ENCODE measurements at places on chromosomes 1 and 21. TPM values are rescaled to one million over a fixed set of nuclear protein-coding genes. Genes with fewer than 3 reads are reported as not detected.

DNA sequence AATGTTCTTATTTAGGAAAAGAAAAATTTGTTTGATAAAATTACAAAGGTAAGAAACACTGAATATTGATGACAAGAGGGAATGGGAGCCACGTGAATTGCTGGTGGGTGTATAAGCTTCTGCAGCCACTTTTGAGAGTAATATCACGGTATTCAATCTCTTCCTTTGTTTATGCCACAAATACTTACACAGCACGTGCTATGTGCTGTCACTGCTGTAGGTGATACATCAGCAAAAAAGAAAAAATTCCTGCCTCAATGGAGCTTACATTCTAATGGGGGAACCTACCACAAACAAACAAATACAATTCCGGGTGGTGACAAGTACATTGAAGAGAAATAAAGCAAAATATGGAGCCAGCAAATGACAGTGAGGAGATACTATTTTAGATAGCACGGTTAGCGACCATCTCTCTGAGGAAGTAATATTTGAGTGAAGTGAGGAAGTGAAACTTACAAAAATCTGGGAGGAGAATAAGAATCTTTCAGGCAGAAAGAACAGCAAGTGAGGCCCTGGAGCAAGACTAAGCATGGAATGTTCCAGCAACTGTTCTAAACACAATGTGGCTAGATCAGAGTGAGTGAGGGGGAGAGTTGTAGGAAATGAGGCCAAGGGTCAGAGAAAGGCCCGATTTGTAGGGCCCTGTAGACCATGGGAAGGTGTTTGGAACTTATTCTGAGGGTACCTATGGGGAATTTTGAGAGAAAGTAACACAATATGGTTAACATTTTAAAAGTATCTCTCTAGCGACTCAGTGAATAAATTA, 2.6 kb upstream of the FCRLB start:
- no peak for DNase-seq

- DNase-seq, result no peak
Measured at GRCh38 chr1:51612447-51612961, 4.4 kb upstream of the OSBPL9 start.

GRCh38 chr1:69824932-69825331, 257.2 kb downstream of the LRRC7 start:
- DNase-seq, result no peak

GRCh38 chr1:21244986-21245687, 45.1 kb downstream of the ECE1 start:
- DNase-seq, result no peak

GRCh38 chr1:95203908-95204437, 30.0 kb upstream of the RWDD3 start:
- no peak for DNase-seq

DNA sequence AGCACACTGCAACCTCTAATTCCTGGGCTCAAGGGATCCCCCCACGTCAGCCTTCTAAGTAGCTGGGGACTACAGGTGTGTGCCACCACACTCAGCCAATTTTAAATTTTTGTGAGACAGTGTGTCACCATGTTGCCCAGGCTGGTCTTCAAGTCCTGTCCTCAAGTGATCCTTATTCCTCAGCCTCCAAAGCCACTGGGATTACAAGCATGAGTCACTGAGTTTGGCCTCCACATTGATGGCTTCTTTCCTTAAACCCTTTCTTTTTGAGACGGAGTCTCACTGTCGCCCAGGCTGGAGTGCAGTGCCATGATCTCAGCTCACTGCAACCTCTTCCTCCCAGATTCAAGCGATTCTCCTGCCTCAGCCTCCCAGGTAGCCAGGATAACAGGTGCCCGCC, 7.6 kb downstream of the KPNA6 start:
- DNase-seq, result no peak

GRCh38 chr1:86542631-86543030, 4.2 kb upstream of the CLCA4 start:
- no peak for DNase-seq

- DNase-seq, result no peak
Measured at GRCh38 chr21:34576041-34576511, 38.8 kb downstream of the RCAN1 start.

GRCh38 chr1:159900755-159901360, 893 bp upstream of the CFAP45 start:
- DNase-seq, result no peak

- DNase-seq, result no peak
Measured at GRCh38 chr1:225880222-225880588, 2.0 kb downstream of the TMEM63A start.

DNA sequence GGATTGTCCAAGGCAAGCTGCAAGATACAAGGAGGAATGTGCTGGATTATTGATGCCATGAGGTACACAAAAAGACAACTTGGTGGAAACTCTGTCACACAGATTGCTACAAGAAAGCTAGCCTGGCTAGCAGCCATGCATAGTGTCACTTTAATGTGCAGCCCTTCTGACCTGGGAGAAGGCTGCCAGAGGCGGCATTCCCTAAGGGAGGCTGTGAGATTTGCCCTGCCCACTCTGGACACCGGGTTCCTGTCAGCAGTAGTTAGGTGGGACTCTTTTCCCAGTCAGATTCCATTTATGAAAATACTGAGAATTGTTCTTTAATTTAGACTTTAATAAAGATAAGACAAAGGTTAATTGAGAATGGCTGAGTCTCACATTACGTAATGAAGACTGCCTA, 47.8 kb upstream of the SYT6 start:
- DNase-seq, result no peak

GRCh38 chr1:34842073-34842472, 17.5 kb downstream of the SMIM12 start:
- no peak for DNase-seq

- no peak for DNase-seq
Measured at GRCh38 chr21:34796518-34797200, 127.9 kb downstream of the CLIC6 start.

GRCh38 chr1:41666981-41667631, 182.6 kb upstream of the EDN2 start:
- DNase-seq, result peak; percentile 44

DNA sequence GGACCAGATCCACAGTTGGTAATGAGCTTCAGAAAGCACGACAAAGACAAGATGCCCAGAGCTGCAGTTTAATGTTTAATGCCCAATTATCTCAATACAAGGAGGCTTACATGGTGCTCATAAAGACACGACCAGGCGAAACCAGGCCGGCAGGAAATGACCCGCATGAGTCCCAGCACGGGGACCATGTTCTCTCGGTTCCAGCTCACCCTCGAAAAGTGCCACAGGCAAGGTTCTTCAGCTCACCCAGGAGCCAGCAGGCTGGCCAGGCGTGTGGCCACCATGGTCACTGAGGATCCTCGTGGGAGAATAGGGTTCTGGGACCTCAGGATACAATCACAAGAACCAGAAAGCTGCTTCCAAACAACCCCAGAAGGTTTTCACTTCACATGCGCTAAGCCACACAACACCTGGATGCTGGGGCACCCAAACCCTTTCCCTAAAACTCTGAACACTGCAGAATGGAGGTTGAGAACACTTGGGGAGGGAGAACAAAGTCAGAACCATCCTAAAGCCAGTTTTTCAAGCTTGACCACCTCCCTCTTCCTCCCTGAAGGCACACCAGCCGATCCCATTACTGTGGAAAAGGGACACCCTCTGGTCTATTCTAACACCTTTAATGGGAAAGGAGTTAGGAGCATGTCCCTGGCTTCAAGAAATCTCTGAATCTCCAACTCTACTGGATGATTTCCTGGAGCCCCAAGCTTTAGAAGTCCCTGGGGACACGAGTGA, 22.6 kb upstream of the ASAP3 start:
- DNase-seq, result no peak

DNA sequence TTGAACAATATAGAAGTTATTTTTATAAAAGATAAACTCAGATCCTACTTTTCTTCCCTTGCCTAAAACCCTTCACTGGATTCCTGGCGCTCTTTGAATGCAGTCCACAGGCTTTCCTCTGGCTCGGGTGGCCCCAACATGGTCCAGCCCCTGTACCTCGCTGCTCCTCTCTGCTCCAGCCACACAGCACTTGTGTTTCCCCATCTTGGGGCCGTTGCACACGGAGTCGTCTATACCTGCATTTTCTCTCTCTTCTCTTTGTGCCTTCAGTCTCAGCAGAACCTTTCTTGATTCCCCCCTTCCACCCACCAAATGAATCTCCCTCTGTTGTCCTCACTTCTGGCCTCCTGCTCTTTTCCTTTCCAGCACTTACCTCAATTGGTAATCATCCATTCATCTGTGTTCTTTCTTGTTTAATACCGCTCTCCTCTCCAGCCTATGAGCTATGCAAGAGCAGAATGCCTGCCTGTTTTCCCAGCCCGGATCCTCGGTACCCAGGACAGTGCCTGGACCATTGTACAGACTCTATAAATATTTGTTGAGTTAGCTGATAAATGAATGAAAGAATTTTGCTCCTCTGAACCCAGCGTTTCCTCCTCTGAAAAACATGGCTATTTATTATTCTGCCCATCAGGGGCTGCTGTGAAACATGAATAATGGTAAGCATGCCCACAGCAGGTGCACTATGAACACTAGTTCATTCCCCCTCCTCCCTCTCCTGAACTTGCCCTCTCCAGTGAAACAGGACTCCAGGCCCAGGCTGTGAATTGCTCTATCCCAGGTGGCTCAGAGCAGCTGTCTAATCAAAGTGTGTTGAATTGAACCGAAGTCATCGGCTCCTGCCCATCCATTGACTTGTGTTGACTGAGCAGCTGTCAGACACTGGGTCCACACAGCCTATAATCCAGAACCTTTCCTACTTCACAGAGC, 266.9 kb downstream of the PTPRU start:
- DNase-seq, result no peak

GRCh38 chr1:24426744-24427544, 11.3 kb downstream of the NIPAL3 start:
- peak; percentile 55 for DNase-seq

The RNU1-4 gene
- total RNA-seq, result not detected

The ENAH gene
- total RNA-seq, result 46.0 TPM

The NTRK1 gene
- 0.81 TPM for total RNA-seq

The PTPN22 gene
- not detected for total RNA-seq

The FMO1 gene
- total RNA-seq, result 83.2 TPM

The TMIGD3 gene
- total RNA-seq, result not detected

The ACAP3 gene
- 23.6 TPM for total RNA-seq

The MAP3K6 gene
- total RNA-seq, result 17.3 TPM

The AQP10 gene
- total RNA-seq, result 0.24 TPM

The MRTO4 gene
- 101 TPM for total RNA-seq

The ADORA1 gene
- 13.2 TPM for total RNA-seq

The GPN2 gene
- 26.9 TPM for total RNA-seq

The PPFIA4 gene
- total RNA-seq, result 2.1 TPM

The TMEM125 gene
- total RNA-seq, result not detected

The IL19 gene
- not detected for total RNA-seq

The FCRL2 gene
- total RNA-seq, result not detected

Measured in G401 (cell line).